ENCODE measurements at places on chromosomes 2 and 18.

- DNase-seq = no peak
Observed at GRCh38 chr2:48209214-48209885, 303.1 kb upstream of the FBXO11 start.

DNA sequence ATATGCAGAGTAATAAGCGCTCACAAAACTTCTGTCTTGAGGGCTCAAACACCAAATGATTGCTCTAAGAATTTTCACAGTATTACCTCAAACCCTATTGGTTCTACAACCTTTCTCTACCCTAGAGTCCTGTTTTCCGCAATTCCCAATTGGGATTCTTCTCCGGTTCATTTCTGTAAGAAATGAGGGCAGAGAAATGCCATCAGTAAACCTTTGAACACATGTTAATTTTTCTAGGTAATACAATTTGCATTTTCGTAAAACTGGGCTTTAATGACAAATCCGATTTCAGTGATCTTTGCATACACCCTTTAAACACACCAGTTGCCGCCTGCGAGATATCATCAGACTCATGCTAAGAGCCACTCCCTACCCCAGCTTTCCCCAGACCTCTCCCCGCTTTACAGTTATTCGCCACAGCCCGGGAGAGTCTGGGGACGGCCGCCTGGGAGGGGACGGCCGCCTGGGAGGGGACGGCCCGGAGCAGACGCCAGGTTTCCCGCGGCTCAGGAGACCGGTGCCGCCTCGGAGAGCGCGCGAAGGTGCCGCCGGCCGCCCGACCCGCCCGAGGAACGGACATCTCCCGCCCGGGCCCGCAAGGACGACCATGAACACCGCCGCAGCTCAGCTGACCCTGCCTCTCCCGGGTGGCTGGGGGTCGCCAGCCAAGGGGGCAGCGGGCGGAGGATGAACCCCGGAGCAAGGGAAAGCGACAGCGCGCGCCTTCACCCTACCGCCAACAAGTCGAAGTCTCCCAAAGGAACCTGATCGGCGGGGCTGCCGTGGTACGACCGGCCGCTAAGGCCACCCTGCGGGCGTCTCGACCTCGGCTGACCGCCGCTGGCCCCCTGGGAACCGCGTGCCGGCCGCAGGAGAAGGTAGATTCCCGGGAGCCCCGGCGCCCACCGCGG lies 463 bp downstream of the SMC6 start:
- no peak for DNase-seq

GRCh38 chr2:65165558-65165957 lies 35.7 kb upstream of the RAB1A start:
- no peak for DNase-seq

DNA sequence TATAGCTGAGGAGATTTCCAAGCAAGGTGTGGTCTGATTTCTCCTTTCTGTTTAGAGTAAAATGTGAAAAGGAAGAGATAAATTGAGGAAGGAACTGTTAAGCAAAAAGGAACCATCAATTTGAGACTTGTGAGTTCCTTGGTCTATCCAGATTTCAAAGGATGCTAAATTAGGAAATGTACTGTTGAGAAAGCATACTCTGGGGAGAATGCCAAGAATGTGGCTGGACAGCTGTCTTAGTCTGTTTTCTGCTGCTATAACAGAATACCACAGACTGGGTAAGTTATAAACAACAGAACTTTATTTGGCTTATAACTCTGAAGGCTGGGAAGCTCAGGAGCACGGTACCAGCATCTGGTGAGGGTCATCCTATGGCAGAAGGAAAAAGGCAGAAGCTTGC lies 1097.2 kb downstream of the TDRD15 start:
- no peak for DNase-seq

Measured in amniotic stem cell (primary cell).